ENCODE measurements at places on chromosomes 6 and 20. TPM values are rescaled to one million over a fixed set of nuclear protein-coding genes. Genes with fewer than 3 reads are reported as not detected.

Gene HSPA12B
- 0.98 TPM for total RNA-seq

Gene PI16
- total RNA-seq: 0.25 TPM

Gene ALDH8A1
- total RNA-seq: 73.0 TPM

Gene GJA10
- not detected for total RNA-seq

Gene EPM2A
- 13.0 TPM for total RNA-seq

Gene PRRC2A
- 27.2 TPM for total RNA-seq

Gene ARMC2
- 1.5 TPM for total RNA-seq

Gene AKAP12
- 14.8 TPM for total RNA-seq

Gene DDR1
- total RNA-seq: 5.3 TPM

- DNase-seq: no peak
Measured at GRCh38 chr6:1485678-1486077, 96.3 kb downstream of the FOXF2 start.

- DNase-seq: no peak
Measured at GRCh38 chr20:33837096-33837830, 26.1 kb downstream of the CHMP4B start.

DNA sequence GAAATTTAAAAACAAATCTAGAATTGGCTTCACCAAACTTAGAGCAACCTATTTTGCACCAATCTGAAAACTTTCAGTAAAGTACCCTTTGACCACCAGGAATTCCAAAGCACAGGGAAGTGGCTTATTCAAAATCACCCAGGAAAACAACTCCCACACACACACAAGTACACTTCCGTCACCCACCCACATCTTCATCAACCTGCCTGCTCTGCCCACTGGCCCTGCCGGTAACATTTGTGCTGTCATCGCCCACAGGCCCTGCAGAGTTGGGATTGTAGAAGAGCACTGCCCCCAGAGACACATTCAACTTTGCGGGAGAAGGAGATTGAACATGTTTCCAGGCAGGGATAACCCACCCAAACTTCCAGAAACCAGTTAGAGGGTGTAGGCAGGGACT lies 19.3 kb upstream of the SCML4 start:
- no peak for DNase-seq

DNA sequence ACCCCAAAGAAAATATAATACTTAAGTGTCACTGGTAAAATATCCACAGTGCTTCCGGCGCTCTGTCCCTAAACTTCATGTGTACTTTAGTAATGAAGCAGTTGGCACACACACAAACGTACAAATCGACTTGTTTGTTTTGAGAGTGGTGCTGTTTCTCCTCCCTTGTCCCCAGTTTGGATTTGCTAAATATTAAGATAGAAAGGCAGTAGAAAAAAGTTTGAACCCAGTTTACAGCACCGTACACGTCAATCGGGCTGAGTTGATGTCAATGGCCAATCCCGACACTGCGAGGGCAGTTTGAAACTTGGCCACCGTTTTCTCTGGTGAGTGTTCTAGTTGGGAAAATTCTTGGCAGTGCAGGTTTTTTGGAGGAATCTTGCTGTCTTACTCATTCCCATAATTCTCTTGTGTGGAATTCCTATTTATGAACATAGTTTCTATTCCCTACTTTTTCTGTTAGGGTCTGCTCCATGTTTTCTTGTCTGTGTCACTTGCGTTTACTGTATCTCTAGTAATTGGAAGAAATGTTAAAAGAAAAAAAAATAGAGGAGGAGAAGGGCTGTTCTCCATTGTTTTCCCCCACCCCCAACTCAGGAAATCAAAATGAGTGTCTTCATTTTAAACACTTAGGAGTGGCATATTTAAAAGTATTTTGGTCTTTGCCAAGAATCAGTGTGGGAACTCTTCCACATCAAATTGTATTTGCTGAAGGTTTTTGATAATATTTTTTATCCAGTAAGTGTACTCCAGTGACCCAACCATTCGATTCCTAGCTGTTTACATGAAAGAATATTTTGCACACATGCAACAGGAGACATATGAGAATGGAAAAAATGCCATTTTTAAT lies 72.3 kb downstream of the OR2B2 start:
- peak; percentile 58 for DNase-seq

GRCh38 chr20:57986666-57987065 lies 241.8 kb downstream of the ANKRD60 start:
- DNase-seq: no peak

GRCh38 chr20:12262747-12263146 lies 345.1 kb downstream of the BTBD3 start:
- no peak for DNase-seq

GRCh38 chr6:108524528-108525248 lies 36.0 kb upstream of the FOXO3 start:
- DNase-seq: no peak

GRCh38 chr20:37990571-37991151 lies 42.6 kb downstream of the TTI1 start:
- DNase-seq: no peak

- DNase-seq: no peak
Measured at GRCh38 chr6:71349976-71350615, 61.5 kb downstream of the OGFRL1 start.

- DNase-seq: no peak
Measured at GRCh38 chr6:97396880-97397279, 113.9 kb upstream of the MMS22L start.
